ENCODE measurements at places on chromosomes 1 and 21. TPM values are rescaled to one million over a fixed set of nuclear protein-coding genes. Genes with fewer than 3 reads are reported as not detected.

GRCh38 chr1:243267914-243268653 is 12.2 kb downstream of the SDCCAG8 start:
- no peak for DNase-seq

DNA sequence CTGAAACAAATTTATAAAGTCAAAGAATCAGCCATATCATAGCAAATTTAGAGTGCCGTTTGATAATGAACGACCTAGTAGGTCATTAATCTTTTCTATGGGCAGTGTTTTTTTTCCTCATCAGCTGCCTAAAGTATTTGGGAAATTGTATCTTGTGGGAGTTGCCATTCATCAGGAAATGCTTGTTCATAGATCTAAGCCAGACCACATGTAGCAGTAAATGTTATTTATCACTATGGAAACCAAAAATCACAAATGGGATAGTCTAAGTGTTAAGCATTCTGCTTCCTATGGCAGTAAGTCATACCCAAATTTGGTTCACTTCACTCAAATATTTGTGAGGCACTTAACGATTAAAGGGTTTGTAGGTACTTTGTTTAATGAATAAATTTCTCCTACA is 52.9 kb downstream of the LRRC8D start:
- peak; percentile 87 for DNase-seq

GRCh38 chr1:22257290-22258275 is 114.7 kb upstream of the WNT4 start:
- no peak for DNase-seq

DNA sequence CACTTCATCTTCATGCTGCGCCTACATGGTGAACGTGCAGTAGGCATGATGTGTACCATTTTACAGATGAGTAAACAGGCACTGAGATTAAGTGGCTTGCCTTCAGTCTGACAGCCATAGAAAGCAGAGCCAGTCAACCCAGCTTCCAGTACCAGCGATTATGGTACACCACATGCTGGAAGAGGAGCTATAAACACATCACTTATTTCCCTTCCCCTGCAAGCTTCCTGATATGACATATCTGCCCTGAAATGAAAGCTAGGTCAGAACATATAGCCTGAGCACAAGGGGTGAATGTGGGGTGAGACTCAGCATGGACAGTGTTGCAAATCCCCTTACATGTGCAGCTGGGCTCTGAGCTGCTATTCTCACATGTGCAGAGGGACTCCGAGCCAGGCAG is 33.8 kb upstream of the IL20 start:
- no peak for DNase-seq

Gene EVI5
- 23.1 TPM for polyA plus RNA-seq

Gene C1orf74
- polyA plus RNA-seq: 3.9 TPM
